ENCODE measurements at places on chromosomes 7 and 10.

DNA sequence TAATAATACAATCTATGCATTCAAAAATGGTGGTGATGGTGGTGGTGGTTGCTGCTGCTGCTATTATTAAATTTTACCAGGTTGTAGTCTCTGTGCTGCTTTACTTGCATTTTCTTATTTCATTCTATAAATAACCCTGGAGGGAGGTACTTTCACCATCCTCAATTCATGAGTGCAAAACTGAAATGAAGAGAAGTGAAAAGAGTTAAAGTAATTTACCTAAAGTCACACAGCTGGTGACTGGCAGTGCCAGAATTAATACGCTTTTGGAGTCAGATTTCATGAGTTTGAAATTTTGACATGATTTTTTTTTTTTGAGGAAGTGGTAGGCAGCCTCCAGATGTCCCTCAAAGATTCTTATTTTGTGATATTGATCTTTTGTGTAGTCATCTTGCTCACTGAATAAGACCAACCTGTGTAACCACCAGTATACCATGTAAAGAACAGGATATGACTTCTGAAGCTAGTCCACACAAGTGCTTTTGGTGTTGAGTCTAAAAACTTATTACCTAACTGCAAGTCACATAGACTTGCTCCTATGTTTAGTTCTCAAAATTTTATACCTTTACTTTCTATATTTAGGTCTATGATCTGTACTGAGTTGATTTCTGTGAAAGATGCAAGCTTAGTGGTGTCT, 218.8 kb downstream of the ZWINT start:
- no peak for DNase-seq

DNA sequence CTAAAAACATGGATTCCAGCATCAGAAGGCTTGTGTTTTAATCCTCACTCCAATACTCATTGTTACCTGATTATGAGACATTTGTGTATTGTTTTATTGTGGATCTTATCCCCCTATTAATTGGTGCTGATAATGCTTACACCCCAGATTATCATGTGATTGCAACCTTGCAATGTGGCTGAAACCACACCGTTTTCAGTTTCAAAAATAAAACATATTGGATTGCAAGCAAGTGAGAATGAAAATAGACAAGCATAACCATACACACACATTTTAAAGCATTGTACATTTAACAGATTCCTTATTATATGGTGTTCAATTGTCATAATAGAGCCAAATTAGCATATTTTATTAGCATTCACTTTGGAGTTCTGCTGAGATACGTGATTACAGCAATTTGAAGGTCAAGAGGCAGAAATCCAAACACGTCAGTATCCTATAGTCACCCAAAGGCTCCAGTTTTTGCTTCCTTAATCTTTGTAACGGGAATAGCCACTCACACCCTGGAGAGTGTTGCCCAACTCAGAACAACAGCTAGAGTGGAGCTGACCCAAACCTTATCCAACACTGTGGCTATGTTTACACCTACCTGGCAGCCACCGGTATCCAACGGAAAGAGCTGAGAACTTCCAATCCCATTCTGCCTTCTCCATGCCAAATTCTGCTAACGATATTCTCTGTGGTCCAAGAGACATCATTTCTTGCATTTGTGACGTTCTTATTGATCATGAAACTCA, 317.1 kb upstream of the KLF6 start:
- DNase-seq: no peak

GRCh38 chr7:23491502-23491901, 21.2 kb upstream of the IGF2BP3 start:
- DNase-seq: peak; percentile 22

GRCh38 chr7:83849131-83849530, 200.2 kb upstream of the SEMA3E start:
- peak; percentile 2 for DNase-seq

- no peak for DNase-seq
These were observed 164.8 kb upstream of the CDC14C start for GRCh38 chr7:48759431-48760080.

DNA sequence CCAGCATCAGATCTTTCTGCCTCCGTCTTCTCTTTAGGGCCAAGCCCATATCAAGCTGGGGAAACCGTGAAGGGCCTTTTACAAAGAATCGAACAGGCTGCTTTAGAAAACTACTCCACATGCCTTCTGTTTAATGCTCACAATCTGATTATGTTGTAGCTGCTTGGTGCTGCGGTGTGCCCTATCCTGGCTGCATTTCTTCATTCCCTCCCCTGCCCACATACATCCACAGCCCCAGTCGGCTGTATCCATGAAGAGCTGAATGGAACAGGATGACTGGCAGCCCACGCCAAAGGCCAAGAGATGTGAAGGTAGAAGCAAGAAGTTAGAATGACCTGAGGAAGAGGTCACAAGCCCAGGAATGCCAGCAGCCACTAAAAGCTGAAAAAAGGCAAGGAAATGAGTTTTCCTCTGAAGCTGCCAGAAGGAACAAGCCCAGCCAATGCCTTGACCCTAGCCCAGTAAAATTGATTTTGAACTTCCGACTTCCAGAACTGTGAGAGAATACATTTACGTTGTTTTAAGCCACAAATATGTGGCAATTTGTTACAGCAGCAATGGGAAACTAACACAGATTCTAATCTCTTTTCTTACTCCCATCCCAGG, 22.2 kb downstream of the TAS2R41 start:
- DNase-seq: peak; percentile 72
